ENCODE measurements at places on chromosomes 12 and 14. TPM values are rescaled to one million over a fixed set of nuclear protein-coding genes. Genes with fewer than 3 reads are reported as not detected.

Gene NRXN3
- under 0.01 TPM for total RNA-seq

Gene PMCH
- total RNA-seq = not detected

Gene NEMF
- 69.8 TPM for total RNA-seq

Gene DYRK4
- total RNA-seq = 66.0 TPM

Gene KRT71
- not detected for total RNA-seq

Gene SLC38A2
- total RNA-seq = 816 TPM

Gene DBX2
- total RNA-seq = not detected

Gene DPPA3
- not detected for total RNA-seq

Gene ITGB7
- total RNA-seq = 1.5 TPM

Gene CMTM5
- 0.40 TPM for total RNA-seq

Gene INSM2
- not detected for total RNA-seq

Gene METTL1
- 3.6 TPM for total RNA-seq

Gene CLEC4A
- total RNA-seq = 0.31 TPM

Gene LALBA
- not detected for total RNA-seq

Gene EML5
- under 0.01 TPM for total RNA-seq

Gene PYM1
- total RNA-seq = 38.1 TPM

Gene NTN4
- 347 TPM for total RNA-seq

Gene SLCO1C1
- total RNA-seq = 2.6 TPM

Gene RBP5
- not detected for total RNA-seq

Gene KLRK1
- not detected for total RNA-seq

Gene VRTN
- total RNA-seq = not detected

Gene HHIPL1
- 5.7 TPM for total RNA-seq

Gene TAMALIN
- 6.2 TPM for total RNA-seq

Gene P2RX7
- 2.2 TPM for total RNA-seq

Gene LBHD2
- not detected for total RNA-seq

Gene MYO1H
- total RNA-seq = not detected

Gene TEX52
- not detected for total RNA-seq

Gene KCNMB4
- 0.26 TPM for total RNA-seq

Gene HIP1R
- 12.0 TPM for total RNA-seq

Gene CFAP54
- 3.4 TPM for total RNA-seq

Gene ESR2
- total RNA-seq = not detected

Gene TMEM179
- 0.06 TPM for total RNA-seq

Gene CACNA2D4
- total RNA-seq = 0.06 TPM

Gene BATF
- total RNA-seq = 1.8 TPM

Gene KRT2
- total RNA-seq = not detected

Gene MEG3
- 146 TPM for total RNA-seq

Gene NR1H4
- total RNA-seq = not detected

Gene ETFBKMT
- total RNA-seq = 2.6 TPM

Gene RERG
- 0.12 TPM for total RNA-seq
